ENCODE measurements at places on chromosomes 11 and 22.

GRCh38 chr11:47241841-47242301 is 6.7 kb downstream of the ACP2 start:
- peak; percentile 22 for DNase-seq

DNA sequence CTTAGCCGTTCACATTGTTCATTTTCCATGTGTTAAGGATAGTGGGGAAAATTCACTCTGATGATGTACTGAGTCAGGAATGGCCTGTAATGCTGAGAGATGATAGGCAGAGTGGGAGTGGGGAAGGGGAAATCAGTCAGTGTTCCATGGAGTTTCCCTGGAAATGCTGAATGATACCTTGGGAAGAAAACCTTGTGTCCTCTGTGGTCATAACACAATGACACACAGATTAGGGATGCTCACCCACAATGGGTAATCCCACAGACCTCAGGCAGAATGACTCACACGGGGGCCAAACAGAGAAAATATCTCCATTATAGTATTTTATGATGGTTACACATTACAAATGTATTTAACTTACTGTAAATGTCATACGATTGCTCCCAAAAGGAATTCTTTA is 118.0 kb downstream of the SNX19 start:
- peak; percentile 37 for DNase-seq

- DNase-seq: no peak
Observed at GRCh38 chr11:131491503-131491902, 121.1 kb downstream of the NTM start.

GRCh38 chr11:12762696-12763324 is 88.6 kb downstream of the TEAD1 start:
- DNase-seq: no peak

GRCh38 chr11:11419747-11420146 is 66.7 kb upstream of the CSNK2A3 start:
- DNase-seq: no peak

DNA sequence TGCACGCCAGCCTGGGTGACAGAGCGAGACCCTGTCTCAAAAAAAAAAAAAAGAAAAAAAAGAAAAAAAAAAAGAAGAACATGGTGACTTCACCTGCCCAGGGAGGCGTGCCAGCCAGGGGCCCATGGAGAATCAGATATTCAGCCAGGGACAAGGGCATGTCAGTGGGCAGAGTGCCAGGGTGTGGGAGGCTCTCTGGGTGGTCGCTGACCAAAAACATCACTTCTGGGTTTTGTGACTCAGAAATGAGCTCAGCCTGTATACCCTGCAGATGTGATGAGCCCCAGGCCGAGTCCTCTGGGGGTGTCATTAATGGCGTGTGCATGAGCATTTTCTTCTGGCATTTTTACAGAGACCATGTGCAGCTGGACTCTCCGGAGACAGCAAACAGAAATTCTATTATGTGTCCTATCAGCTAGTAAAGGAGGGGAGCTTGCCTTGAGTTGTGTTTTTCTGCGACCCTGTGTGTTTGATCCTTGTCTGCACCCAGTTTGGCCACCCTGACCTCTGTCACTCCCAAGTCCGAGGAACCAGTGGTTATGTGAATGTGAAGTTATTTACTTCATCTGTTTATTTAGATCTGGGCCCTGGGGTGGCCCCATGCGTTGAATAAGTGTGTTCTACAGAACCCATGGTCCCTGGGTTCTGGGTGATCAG is 53.6 kb downstream of the BCR start:
- no peak for DNase-seq

Measured in epithelial cell of prostate (primary cell).